ENCODE measurements at places on chromosomes 13 and 19.

GRCh38 chr19:6730153-6730804 lies 7.1 kb downstream of the GPR108 start:
- DNase-seq = peak; percentile 35

DNA sequence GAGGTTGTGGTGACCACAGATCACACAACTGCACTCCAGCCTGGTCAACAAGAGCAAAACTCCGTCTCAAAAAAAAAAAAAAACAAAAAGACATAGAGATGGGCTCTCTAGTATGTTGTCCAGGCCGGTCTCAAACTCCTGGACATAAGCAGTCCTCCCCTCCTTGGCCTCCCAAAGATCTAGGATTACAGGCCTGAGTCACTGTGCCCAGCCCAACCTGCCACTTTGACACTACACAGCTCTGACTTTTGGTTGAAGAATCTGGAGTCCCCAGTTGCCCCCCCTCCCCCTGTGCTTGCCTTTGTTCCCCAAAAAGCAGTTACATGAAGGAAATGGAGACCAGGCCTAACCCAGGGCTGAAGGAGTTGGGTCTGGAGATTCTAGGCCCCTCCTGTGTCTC lies 12.9 kb downstream of the CARM1 start:
- no peak for DNase-seq

DNA sequence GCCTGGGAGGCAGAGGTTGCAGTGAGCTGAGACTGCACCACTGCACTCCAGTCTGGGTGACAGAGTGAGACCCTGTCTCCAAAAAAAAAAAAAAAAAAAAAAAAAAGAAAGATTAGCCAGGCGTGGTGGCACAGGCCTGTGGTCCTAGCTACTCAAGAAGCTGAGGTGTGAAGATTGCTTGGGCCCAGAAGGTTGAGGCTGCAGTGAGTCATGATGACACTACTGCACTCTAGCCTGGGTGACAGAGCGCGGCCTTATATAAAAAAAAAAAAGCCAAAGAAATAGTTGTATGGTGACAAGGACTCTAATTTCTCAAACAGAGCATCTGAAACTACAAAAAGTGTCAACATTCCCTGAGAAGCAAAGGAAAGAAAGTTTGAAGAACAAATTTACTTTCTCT lies 3.4 kb downstream of the PBX4 start:
- no peak for DNase-seq

- DNase-seq = no peak
Observed at GRCh38 chr13:112894673-112895481, 74.1 kb upstream of the MCF2L start.

- no peak for DNase-seq
Observed at GRCh38 chr13:59641261-59641660, 522.5 kb downstream of the DIAPH3 start.

GRCh38 chr13:45162821-45163220 lies 38.0 kb downstream of the KCTD4 start:
- DNase-seq = peak; percentile 2

GRCh38 chr13:73767191-73767741 lies 366.9 kb downstream of the KLF12 start:
- no peak for DNase-seq

DNA sequence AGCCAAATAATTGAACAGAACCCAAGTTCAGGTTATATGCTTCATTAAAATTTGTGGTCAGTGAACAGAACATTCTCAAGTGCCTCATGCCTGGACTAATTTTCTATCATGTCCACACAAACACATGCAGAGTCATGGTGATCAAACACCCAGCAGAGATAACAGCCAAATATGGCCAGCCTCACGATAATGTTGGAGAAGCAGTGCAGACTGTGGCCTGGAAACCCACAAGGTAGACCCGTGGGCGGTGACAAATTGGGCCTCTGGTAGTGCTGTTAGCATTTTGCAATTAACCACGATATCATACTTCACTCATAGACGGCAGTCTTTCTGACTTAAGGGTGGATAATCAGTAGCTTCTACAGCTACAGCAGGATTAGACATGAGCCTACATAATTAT lies 35.0 kb upstream of the VWA8 start:
- peak; percentile 32 for DNase-seq

GRCh38 chr13:47046706-47047105 lies 149.9 kb upstream of the HTR2A start:
- DNase-seq = no peak

DNA sequence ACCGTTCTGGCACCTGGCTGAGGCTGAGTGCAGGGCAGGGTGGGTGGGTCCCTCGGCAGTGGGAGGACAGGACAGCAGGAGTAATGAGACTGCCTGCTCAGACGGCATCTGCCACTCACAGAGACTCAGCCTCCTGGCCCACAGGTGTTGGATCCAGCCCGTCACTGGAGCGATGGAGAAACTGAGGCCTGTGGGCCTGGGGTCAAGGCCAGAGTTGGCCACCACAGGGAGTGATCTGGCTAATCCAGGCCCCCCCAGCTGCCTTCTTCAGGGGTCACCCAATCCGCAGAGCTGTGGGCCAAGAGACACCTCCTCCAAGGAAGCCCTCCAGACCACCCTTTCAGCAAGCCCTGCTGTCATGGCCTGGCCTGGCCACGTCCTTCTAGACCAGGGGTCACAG lies 103.7 kb upstream of the VSTM2B start:
- no peak for DNase-seq

DNA sequence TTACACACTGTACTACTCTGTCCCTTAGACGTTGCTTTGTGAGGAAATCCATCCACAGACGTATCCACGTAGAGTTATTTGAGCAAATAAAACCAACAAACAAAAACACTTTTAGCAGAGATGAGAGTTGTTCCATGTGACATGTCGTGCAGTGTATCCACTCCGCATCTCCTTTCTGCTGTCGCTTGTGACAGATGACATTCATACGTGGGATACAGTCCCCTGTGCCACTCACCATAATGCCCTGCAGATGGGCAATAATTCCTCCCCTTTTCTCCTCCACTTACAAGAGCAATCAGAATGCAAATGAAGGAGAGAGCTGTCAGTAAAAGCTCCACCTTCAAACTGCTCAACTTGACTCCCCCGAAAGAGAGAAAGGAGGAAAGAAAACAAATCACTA lies 26.0 kb downstream of the IRS2 start:
- DNase-seq = no peak

DNA sequence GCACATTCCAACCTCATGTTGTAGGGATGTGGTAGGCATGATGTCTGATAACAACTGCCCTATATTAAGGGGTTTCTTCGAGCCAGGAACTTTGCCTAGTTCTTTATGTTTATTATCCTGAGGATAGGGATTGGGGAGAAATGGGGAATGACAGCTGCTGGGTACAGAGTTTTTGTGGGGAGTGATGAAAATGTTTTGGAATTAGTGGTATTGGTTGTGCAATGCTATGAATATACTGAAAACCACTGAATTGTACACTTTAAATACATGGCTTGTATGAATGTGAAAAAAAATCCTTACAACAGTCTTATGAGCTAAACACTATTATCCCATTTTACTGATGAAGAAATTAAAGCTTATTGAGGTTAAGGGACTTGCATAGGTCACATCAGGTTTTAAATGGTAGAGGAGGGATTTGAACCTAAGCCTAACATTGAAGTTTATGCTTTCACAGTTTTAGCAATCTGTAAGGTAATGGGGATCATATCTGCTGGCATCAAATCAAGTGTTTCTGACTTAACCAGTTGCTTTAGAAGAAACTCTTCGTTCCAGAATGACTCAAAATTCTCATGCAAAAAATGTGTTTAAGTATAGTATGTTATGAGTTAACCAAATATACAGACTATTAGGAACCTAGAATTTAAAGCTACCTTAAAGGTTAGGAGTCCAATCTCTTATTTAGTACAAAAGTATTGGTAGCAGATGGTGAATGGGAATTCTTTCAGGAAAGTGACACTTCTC lies 61.4 kb downstream of the ERCC5 start:
- DNase-seq = no peak

DNA sequence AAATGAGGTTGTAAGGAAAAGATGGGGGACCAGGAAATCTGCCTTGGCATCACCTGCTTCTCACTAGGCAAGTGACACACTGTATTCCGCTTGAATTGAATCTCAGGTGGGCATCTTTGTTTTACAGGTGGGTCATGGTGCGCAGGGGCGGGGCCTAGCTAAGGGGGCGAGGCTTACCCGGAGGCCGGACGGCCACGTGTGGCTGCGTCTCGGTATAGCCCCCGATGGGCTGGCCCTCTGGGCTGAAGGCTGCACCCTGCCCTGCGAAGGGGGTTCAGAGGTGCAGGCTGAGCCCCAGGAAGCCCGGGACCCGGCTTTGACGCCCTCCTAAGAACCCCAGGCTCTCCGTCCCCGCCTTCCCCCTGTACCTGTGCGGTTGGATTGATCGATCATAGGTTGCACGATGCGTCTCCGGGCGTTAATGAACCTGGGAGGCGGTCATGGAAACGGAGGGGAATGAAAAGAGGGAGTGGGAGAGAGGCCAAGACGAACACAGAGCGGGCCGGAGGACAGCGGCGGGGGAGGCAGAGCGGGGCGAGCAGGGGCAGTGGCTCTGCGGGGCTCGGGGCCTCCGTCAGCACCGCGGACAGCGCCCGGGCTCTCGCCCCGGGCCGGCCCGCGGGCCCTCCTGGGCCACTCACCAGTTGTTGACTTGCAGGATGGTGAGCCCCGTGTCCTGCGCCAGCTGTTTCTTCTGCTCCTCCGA lies 12.5 kb downstream of the MEIS3 start:
- peak; percentile 24 for DNase-seq

DNA sequence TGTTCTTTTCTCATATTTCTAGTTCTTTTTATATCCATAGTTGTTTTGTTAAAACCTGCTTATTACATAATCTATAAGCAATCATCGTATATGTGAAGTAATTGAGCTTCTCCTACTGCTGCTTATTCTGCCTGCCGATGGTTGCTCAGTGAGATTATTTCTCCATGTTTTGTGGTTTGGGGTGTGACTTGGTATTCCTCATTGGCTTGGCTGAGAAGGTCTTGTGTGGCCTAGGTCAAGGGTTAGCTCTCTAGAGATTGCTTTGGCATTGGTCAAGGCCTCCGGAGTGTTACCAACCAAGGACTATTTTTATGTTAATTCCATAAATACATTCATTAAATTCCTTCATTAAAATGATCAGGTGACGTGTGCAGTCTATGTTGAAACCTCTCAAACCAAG lies 302.8 kb downstream of the MYO16 start:
- peak; percentile 12 for DNase-seq

DNA sequence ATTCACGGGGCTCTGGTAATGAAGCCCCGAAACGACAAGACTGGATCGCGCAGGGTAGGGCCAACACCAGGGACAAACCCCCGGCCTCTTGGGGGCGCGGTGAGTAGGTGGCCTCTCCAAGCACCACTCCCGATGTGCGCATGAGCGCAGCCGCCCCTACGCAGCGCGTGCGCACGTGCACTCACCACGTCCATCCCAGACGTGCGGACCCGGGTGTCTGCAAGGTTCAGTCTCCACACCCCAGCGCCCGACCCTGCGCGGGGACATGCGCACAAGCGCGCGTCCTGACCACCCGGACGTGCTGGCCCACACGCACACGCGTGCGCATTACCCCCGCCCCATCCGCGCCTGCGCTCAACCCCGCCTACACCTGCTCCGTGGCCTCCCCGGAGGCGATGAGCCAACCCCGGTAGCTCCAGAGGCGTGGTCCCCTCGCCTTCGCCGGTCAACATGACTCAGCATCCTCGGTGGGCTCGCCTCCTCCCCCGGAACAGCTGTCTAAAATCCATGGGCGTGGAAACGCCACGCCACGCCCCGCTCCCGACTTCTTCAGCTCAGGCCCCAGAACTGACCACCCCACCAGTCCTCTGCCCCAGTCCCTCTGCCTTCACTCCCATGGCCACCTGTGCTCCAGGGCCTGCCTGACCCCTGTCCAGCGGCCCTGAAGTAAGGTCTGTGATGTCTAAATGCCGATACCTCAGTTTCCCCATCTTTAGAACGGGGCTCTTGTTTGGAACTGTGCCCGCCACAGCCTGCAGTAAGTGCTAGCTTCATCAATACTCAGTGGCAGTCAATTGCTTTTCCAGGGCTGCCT lies 5.6 kb upstream of the GPI start:
- DNase-seq = peak; percentile 100

GRCh38 chr19:47124937-47125668 lies 5.5 kb upstream of the SAE1 start:
- DNase-seq = peak; percentile 83

DNA sequence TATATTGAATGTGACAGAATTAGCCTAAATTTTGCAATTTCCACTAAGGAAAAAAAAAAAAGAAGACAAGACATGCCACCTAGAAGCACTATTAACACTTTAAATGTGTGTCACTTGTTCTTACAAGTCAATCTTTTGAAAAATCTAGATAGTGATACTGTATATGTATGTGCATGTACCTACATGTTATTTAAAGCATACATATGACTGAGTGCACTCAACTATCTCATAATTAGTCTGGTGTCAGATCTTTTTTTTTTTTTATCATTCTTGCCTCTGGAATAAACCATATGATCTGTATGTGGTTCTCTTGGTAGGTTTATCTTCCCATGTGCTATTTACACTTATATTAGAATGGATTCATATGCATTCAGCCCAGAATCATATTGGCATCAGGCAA lies 62.3 kb downstream of the FOXO1 start:
- DNase-seq = no peak

- DNase-seq = no peak
Observed at GRCh38 chr19:21604951-21605476, 99.6 kb downstream of the ZNF429 start.

DNA sequence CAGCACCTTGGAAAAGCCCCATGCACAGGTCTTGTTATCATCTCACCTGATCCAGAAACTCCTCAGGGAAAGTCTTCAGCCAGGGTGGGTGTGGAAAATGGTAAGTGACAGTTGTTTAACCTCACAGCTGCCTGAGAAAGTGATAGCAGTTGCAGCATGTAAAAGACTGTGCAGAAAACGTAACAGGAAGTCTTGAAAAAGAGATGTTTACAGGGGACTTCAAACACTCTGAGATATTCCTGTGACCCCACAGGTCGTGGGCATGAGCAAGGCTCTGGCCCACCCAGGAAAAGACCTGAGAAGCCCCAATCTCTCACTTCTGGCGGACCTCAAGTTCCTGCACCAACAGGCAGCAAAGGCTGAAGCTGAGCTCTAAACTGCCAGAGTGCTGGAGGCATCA lies 826.9 kb downstream of the UQCRFS1 start:
- no peak for DNase-seq

- no peak for DNase-seq
Observed at GRCh38 chr19:3954107-3954506, 16.8 kb downstream of the DAPK3 start.

DNA sequence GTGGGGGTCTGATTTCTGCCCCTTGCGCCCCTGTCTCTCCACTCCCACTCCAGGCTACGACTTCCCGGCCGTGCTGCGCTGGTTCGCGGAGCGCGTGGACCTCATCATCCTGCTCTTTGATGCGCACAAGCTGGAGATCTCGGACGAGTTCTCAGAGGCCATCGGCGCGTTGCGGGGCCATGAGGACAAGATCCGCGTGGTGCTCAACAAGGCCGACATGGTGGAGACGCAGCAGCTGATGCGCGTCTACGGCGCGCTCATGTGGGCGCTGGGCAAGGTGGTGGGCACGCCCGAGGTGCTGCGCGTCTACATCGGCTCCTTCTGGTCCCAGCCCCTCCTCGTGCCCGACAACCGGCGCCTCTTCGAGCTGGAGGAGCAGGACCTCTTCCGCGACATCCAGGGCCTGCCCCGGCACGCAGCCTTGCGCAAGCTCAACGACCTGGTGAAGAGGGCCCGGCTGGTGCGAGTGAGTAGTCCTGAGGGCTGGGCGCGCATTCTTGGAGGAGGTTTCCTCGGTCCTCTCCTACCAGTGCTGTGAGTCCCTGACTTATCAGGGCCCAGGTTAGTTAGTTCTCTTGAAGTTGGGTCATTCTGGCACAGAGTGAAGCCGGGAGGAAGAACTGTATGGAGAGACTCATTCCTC lies 12.7 kb downstream of the EHD2 start:
- DNase-seq = no peak

Data from suppressor macrophage treated with lipopolysaccharide for 4 hours (primary cell).